Mononuclear cell (primary cell): ENCODE measurements at places on chromosomes 6 and 20. TPM values are rescaled to one million over a fixed set of nuclear protein-coding genes. Genes with fewer than 3 reads are reported as not detected.

DEF6 gene
- total RNA-seq: 80.1 TPM

MYL9 gene
- 10.9 TPM for total RNA-seq

KIF16B gene
- total RNA-seq: 5.8 TPM

DBNDD2 gene
- total RNA-seq: 6.6 TPM

PTGIS gene
- total RNA-seq: under 0.01 TPM

OOEP gene
- not detected for total RNA-seq

TRIM10 gene
- 0.21 TPM for total RNA-seq

NHSL1 gene
- total RNA-seq: 0.63 TPM

GNAS-AS1 gene
- 0.10 TPM for total RNA-seq

NKAIN4 gene
- total RNA-seq: not detected

FRK gene
- not detected for total RNA-seq

IFT52 gene
- total RNA-seq: 18.8 TPM

PTCRA gene
- total RNA-seq: 6.9 TPM

PRDM13 gene
- under 0.01 TPM for total RNA-seq

RNF217 gene
- total RNA-seq: 2.0 TPM

ENPP1 gene
- total RNA-seq: 0.21 TPM

AIF1 gene
- total RNA-seq: 245 TPM

KIFC1 gene
- 0.94 TPM for total RNA-seq
